AG08396 (cell line): ENCODE measurements at places on chromosomes 5 and 9.

DNA sequence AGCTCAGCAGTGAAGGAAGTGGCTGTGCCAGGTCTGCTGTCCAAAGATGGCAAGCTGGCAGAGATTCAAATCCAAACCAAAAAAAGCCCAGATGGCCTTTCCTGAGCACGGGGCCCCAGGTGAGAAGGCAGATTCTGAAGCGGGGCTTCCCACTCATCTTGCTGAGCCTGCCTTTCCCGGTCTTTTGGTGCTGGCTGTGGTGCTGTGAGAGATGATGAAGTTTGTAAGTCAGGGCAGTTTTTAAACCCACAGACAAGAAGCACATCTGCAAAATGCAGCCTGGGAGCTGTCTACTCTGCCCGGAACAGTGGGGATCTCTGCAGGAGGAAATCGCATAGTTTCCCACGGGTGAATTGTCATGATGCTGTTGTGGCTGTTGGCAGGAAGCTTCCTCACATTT, 85.0 kb upstream of the IRX4 start:
- no peak for DNase-seq

DNA sequence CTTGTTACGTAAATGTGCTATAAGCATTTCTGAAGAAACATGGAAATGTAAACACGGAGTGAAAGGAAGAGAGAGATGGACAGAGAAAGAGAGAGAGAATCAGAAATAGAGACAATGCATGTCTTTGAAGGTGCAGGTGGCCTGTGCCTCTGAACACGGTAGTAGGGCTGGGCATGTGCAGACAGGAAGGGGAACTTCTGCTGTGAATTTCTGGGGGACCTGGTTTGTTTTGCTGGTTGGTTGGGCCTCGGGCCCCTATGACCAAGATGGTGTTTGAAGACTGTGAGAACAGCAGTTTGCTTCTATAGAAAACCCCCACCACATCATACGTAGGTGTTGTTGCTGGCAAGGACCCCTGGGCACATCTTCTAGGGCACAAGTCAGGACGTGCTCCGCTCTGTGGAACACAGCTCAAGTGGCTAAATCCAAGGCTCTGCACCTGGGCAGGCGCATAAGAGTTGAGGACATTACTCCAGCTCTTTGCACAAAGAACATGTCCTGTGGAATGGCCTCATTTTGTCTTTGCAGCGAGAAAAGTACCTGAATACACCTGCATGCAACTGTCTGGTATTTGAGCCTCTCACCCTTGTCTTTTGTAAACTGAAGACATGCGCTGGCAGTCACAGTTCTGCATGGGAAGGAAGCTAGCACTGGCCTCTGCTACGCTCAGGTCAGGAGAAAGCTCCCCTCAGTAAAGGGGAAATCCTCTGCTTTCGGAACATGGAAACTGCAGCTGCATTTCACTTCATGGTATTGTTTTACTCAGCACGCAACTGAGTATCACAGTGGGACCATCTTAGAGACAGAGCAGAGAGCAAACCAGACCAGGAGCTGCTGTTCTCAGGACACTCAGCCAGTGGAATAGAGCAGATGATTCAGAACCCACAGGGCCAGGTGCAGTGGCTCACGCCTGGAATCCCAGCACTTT, 2.7 kb downstream of the OR2V2 start:
- no peak for DNase-seq

- DNase-seq: no peak
Observed at GRCh38 chr9:36985061-36985768, 48.9 kb downstream of the PAX5 start.

DNA sequence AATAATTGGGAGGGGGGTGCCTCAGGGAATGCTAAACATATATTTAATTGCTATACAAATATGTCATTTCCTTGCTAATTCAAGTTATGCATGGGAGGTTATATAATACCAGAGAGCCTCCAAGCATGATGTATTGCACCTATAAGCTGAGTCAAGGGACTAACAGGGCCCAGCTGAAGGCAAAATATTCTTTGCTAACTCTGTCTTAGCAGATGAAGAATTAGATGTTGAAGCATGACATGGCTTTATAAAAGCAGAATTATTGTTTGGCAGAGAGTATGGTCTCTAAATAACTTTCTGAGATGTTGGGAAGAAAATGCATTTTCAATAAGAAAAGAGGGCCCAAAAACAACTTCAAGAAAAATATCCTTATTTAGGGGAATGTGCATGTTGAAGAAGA, 60.4 kb downstream of the SGCD start:
- no peak for DNase-seq

GRCh38 chr9:112149211-112149610, 25.9 kb downstream of the SUSD1 start:
- no peak for DNase-seq

DNA sequence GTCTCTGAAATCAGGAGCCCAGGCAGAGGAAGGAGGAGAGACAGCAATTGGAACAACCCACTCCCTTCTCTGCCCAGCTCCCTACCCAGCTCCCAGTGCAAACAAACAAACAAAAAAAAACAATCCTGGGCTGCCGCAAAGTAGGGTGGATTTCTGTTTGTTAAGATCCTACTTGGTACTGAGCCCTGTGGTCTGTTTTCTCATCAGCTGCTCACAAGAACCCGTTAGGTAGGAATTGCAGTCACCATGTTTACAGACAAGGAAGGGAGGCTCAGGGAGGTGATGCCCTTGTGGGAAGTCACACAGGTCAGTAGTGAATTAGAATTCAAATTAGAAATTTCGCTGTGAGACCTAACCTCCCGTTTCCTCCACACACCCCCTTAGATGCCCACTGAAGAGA, 128.8 kb upstream of the RAD23B start:
- no peak for DNase-seq

GRCh38 chr5:127386557-127386956, 96.0 kb downstream of the MEGF10 start:
- DNase-seq: peak; percentile 12

- DNase-seq: no peak
Observed at GRCh38 chr5:56987171-56987570, 35.2 kb upstream of the MIER3 start.

- DNase-seq: no peak
Observed at GRCh38 chr9:133341369-133342068, 5.5 kb upstream of the SURF6 start.

DNA sequence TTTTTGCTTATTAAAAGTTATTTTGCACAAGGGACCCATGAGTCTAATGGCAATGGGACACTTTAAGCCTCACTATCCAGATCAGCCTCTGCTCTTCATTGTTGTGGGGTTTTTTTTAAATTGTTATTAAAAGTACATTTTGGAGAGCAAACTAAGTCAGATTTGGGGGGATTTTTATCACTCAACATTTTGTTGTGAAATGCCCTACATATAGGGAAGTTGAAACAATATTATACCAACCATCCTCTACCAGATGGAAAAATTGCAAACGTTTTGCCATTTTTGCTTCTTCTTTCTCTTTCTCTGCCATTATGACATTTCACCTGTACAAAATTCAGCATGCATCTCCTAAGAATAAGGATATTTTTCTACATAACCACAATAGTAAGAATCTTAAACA, 75.3 kb downstream of the SLC1A3 start:
- DNase-seq: no peak

DNA sequence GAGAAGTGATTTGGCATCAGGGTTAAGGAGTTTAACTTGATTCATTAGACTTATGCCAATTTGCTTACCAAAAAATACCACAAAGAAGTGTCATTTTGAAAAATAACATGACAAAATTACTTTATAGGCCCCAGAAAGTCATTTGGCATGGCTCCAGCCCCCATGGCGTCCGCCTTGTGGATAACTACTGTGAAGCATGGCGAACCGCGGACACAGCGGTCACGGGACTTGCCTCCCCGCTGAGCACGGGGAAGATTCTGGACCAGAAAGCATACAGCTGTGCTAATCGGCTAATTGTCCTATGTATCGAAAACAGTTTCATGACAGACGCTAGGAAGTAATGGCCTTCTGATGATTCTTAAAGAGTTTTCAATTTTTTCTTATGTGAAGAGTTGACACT, 35.4 kb upstream of the TGFBR1 start:
- DNase-seq: no peak
